Stimulated activated CD8-positive, alpha-beta memory T cell treated with anti-CD3 and anti-CD28 coated beads, Interleukin-4, amount 100 ng/mL, for 48 hours (primary cell): ENCODE measurements at places on chromosomes 4 and X.
A peak's percentile ranks its signal among the peaks of the same experiment; 100 is the strongest.

- DNase-seq = no peak
Observed at GRCh38 chr4:7365462-7366179, 69.1 kb downstream of the PSAPL1 start.

DNA sequence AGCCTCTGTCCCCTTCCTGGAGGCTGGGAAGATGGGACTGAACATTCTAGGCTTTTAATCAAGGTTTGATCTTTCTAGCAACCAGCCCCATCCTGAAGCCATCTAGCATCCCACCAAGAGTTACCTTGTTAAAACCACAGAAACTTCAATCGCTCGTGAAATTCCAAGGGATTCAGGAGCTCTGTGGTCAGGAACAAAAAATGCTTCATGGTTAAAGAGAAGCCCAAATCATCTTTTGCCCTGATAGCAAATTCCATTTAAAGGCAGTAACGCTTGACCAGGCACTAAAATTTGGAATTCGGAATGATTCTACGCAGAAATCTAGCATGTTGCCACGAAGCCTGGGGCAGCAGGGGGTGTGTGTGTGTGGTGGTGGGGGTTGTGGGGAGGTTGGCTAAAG lies 47.8 kb downstream of the CASP6 start:
- no peak for DNase-seq

GRCh38 chr4:79177388-79177787 lies 148.5 kb downstream of the NAA11 start:
- DNase-seq = no peak

GRCh38 chr4:168832763-168833575 lies 177.1 kb downstream of the CBR4 start:
- DNase-seq = no peak

- no peak for DNase-seq
Observed at GRCh38 chr4:87451537-87451936, 29.2 kb downstream of the NUDT9 start.

DNA sequence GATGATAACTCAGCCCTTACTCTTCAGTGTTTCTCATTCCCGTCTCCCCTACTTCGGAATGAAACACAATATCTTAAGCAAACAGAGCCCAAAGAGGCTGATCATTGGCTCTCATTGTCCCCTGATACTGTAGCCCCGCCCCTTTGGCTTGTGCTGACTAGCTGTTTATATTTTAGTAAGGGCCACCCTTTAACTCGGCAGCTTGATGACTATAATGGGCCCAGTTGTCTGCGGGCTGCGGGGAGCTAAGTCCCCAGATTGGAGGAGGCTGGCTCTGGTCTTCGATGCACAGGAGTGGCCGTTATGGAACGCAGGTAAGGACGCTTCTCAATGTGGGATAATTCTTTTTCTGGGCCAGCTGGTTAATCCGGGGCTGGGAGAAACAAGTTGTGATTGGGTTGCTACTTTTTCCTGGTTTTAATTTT lies at the start of gene TRIM2:
Gene TRIM2, plus strand, starts transcription at position 197 of the 425 bp plus-strand sequence. Its CDS starts 88 bp downstream, at position 285.
- no peak for DNase-seq

GRCh38 chrX:1449823-1450149 lies 2.9 kb downstream of the ASMTL start:
- peak; percentile 6 for DNase-seq

GRCh38 chr4:5503336-5503936 lies 204.9 kb downstream of the EVC2 start:
- DNase-seq = no peak
